ENCODE measurements at places on chromosomes 1 and 21.

DNA sequence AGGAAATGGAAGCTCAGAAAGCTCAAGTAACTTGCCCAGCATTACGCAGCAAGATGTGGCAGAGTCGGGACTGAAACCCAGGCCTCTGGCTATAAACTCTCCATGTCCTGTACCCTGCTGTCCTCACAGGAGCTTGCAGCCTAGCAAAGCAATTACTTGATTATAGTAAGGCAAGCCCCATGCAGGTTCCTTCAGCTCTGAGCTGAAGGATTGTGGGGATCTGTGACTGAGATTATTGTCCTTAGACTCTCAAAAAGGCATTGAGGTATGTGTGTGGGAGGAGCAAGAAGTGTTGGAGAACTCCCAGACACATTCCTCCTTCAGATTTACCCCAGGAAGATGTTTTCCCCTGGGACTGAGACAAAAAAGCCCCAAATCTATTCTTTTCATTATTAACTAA lies 124.0 kb upstream of the SPATA6 start:
- DNase-seq, result no peak

GRCh38 chr1:6984536-6984935 lies 199.3 kb downstream of the CAMTA1 start:
- DNase-seq, result no peak

DNA sequence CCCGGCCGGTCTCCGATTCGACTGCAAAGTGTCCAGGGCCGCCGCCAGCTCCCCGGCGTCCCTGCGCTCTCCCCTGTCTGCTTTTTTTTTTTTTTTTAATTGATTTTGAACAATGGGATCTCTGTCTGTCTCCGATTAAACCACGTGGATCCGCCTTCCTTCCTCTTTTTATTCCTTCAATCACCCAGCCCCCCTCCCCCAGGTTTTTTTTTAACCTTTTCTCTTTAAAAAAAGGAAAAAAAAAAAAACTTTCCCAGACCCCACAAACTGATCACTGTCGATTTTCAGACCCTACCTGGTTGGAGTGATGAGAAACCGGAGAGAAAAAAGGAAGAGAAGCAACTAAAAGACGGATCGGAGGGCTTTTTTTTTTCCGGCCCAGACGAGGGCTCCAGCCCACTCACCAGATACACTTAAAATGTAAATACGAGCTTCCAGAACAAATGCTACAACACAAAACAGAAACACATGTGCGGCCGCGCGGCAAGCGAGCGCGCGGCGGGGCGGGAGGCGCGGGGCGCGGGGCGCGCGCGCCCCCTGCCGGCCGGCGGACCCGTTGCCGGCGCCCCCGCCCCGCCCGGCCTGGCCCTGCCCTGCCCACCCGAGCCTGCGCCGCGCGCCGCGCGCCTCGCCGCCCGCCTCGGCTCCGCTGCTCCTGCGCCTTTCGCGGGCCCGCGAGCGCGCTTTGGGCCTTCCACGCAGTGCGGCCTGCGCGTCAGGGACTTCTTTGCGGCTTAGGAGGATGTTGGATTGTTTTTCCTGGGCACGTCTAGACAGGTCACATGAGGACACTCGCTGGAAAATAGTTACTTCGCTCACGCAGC lies at the start of gene RCC2:
TSS of gene RCC2 (minus strand) at position 428 of the 824 bp plus-strand sequence. CDS start 1,163 bp downstream, outside the sequence.
- DNase-seq, result peak; percentile 90

DNA sequence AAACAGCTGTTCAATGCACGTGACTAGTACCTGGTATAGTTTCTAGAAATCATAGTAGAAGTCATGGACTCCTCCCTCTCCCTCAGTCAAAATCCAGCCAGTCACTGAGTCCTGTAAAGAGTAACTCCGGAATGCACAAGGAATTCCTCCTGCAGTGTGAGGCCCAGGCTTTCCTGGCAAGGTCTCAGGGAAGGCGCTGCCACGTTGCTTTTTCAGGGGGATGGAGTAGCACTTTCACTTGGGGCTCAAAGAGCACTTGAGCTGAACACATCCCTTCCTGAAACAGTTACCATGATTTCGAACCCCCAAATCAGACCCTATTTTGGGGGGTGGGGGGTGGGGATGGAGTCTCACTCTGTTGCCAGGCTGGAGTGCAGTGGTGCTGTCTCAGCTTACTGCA lies 26.4 kb upstream of the LRRC8D start:
- no peak for DNase-seq

GRCh38 chr1:87146986-87147385 lies 181.7 kb upstream of the LMO4 start:
- DNase-seq, result no peak

GRCh38 chr21:20647607-20648006 lies 350.6 kb upstream of the NCAM2 start:
- DNase-seq, result no peak
